ENCODE measurements at places on chromosomes 16 and 17. TPM values are rescaled to one million over a fixed set of nuclear protein-coding genes. Genes with fewer than 3 reads are reported as not detected.

GRCh38 chr16:68434624-68435210 is 13.6 kb downstream of the SMPD3 start:
- H3K27me3 ChIP-seq: no peaks in the 10 kb centered on the region
- H3K27ac ChIP-seq: no peak overlapping the region
- no peak overlapping the region for H3K4me3 ChIP-seq
- no peaks in the 10 kb centered on the region for H3K4me1 ChIP-seq
- no peaks in the 10 kb centered on the region for H3K36me3 ChIP-seq
- no peak for DNase-seq

DNA sequence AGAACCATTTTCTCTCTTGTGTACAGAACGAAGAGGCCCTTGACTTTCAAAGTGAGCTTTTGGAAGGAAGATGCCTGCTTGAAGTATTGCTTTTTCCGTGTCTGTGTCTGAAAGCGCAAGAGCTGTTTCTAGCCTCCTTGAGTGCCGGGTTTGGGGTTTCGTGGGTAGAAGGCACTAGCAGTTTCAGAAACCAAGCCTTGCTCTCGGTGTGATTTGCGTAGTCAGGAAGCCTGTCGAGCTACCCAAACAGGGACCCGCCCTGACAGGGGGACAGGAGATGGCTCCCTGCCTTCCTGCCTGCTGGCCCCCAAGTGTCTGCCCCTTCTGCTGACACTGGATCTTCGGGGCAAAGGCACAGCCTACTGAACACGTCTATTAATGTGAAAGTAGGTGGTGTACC is 322.0 kb downstream of the MAF start:
- no peak overlapping the region for H3K4me3 ChIP-seq
- no peak overlapping the region for H3K27ac ChIP-seq
- H3K36me3 ChIP-seq: no peaks in the 10 kb centered on the region
- H3K4me1 ChIP-seq: no peaks in the 10 kb centered on the region

DNA sequence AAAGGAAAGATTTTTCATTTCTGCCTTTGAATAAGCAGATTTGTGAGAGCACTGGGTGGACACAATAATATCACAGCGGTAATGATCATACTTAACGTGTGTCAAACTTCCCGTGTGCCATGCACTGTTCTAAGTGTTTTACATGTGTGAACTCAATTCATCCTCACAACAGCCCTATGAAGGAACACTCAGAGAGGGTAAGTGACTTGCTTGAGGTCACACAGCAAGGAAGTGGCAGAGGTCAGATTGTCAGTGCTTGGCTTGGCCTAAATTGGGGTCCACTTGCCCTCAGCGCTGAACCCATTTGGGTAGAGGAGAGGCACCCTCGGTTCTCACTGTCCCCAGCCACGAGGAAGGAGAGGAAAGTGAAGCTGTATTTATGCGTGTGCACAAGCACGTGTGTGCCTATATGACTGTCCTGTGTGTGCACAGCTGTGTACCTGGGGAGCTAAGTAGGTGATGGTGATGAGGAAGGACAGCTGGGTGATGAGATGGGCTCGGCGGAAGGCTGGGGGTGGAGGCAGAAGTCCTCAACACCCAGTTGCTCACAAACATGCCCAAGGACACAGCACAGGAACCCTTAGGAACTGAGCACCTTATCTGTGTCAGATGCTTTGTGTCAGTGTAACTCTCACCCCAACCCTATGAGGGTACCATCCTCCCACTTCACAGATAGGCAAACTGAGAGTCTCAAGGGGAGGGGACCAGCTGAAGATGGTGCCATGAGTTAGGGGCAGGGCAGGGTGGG is 9.8 kb upstream of the ADGRG3 start:
- H3K36me3 ChIP-seq: no peaks in the 10 kb centered on the region
- no peak overlapping the region for H3K4me3 ChIP-seq
- DNase-seq: no peak
- H3K27ac ChIP-seq: no peak overlapping the region

DNA sequence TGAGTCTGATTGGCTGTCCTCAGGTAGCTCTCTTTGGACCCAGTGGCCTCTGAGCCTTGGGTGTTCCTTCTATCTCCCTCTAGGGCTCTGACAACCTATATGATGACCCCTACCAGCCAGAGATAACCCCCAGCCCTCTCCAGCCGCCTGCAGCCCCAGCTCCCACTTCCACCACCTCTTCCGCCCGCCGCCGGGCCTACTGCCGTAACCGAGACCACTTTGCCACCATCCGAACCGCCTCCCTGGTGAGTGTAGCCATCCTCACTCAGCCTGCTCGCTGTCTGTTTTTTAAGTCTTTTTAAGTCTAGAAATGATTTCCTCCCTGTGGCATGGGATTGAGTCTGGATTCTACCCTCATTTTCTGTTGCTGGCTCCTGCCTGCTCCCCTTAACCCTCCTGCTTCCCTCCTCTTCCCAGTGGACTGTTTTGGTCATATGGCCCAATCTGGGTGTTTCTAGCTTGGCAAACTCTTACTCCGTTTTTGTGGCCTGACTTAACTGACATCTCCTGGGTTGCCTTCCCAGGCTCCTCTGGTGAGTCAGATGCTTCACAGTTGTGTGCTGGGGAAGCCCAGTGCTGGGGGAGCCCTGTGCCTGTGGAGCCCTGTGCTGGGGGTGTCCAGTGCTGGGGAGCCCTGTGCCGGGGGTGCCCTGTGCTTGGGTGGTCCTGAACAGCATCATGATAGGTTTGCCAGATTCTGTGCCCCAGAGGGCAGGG is 9.9 kb downstream of the TAOK2 start:
- no peaks in the 10 kb centered on the region for H3K27me3 ChIP-seq
- no peaks in the 10 kb centered on the region for H3K4me1 ChIP-seq
- DNase-seq: no peak
- H3K27ac ChIP-seq: no peak overlapping the region
- no peak overlapping the region for H3K4me3 ChIP-seq

- no peak overlapping the region for H3K4me3 ChIP-seq
- DNase-seq: no peak
- no peaks in the 10 kb centered on the region for H3K27me3 ChIP-seq
Observed at GRCh38 chr16:84184775-84185174, 2.1 kb downstream of the TAF1C start.

DNA sequence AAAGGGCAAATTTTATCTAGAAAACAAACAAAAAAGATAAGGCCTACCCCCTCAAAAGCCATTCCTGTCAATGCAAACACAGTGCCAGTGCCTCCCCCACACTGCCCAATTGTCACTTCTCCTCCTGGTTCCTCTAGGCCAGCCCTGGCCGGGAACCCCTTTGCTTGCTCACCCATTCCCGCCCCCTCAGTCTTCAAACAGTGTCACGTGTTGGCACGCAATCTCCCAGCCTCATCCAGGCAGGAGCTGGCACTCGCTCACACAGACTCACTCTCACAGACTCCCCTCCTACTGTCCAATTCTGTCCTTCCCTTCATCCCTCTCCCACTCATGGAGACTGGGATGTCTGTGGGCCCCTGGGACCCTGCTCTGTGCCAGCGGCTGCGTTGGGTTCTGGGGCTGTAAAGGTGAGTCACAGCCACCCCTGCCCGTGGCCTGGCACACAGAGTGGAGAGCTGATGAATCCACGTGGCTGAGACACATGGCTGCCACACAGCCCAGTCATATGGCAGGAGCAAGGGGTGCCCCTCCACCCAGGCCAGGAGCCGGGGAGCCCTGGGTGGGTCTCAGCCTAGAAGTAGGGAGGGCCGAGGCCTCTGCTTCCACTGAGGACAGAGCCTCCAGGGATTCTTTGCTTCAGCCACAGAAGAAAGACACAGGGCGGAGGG is 54.8 kb downstream of the VAC14 start:
- peak overlapping the region; percentile 82 for H3K27ac ChIP-seq
- peaks cover 61% of the 10 kb centered on the region for H3K4me1 ChIP-seq
- H3K27me3 ChIP-seq: no peaks in the 10 kb centered on the region
- H3K36me3 ChIP-seq: peaks cover 15% of the 10 kb centered on the region
- peak; percentile 85 for DNase-seq
- H3K4me3 ChIP-seq: no peak overlapping the region

- H3K27ac ChIP-seq: peak overlapping the region; percentile 95
- peak; percentile 37 for DNase-seq
- peak overlapping the region; percentile 73 for H3K4me3 ChIP-seq
- H3K27me3 ChIP-seq: no peaks in the 10 kb centered on the region
- peaks cover 48% of the 10 kb centered on the region for H3K4me1 ChIP-seq
Observed at GRCh38 chr16:2520784-2521531, 787 bp downstream of the AMDHD2 start.

GRCh38 chr16:83110269-83110668 is 483.5 kb downstream of the CDH13 start:
- H3K36me3 ChIP-seq: no peaks in the 10 kb centered on the region
- H3K27ac ChIP-seq: no peak overlapping the region
- no peak for DNase-seq
- no peak overlapping the region for H3K4me3 ChIP-seq
- no peaks in the 10 kb centered on the region for H3K27me3 ChIP-seq

DNA sequence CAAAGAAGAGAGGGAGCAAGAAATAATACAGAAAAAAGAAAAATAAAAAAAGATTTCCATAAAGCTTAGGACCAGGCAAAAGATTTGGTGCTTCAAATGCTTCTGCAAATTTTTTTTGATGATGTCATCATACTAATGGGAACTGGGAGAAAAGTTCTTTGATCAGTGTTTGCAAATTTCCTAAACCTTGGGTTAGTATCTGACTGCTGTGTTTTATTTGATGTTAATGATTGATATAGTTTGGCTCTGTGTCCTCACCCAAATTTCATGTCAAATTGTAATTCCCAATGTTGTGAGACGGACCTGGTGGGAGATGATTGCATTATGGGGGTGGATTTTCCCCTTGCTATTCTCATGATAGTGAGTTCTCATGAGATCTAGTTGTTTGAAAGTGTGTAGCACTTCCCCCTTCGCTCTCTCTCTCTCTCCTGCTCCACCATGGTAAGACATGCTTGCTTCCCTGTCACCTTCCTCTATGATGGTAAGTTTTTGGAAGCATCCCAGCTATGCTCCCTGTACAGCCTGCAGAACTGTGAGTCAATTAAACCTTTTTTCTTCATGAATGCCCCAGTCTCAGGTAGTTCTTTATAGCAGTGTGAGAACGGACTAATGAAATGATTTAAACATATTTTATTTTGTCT is 72.6 kb downstream of the TMEM100 start:
- H3K4me1 ChIP-seq: no peaks in the 10 kb centered on the region
- no peaks in the 10 kb centered on the region for H3K27me3 ChIP-seq
- DNase-seq: no peak
- H3K36me3 ChIP-seq: no peaks in the 10 kb centered on the region
- no peak overlapping the region for H3K27ac ChIP-seq

DNA sequence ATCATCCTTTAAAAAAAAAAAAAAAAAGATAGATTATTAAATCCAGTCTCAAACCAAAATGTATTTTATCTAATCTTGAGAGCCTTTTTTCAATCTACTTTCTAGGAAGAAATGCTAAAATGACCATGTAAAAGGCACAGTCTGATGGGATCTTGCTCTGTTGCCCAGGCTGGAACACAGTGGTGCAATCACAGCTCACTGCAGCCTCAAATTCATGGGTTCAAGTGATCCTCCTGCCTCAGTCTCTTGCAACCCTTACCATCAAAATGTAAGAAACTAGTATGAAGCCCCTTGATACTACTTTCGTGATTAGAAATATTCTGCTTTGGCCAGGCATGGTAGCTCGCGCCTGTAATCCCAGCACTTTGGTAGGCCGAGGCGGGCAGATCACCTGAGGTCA is 70.8 kb downstream of the HELZ start:
- no peak overlapping the region for H3K27ac ChIP-seq
- H3K27me3 ChIP-seq: no peaks in the 10 kb centered on the region
- no peaks in the 10 kb centered on the region for H3K4me1 ChIP-seq
- no peak overlapping the region for H3K4me3 ChIP-seq
- no peaks in the 10 kb centered on the region for H3K36me3 ChIP-seq
- DNase-seq: no peak

GRCh38 chr17:61406971-61407911 is 7.6 kb downstream of the TBX2 start:
- peak; percentile 32 for DNase-seq
- no peaks in the 10 kb centered on the region for H3K36me3 ChIP-seq
- H3K4me3 ChIP-seq: peak overlapping the region; percentile 4
- H3K27me3 ChIP-seq: no peaks in the 10 kb centered on the region
- no peak overlapping the region for H3K27ac ChIP-seq

DNA sequence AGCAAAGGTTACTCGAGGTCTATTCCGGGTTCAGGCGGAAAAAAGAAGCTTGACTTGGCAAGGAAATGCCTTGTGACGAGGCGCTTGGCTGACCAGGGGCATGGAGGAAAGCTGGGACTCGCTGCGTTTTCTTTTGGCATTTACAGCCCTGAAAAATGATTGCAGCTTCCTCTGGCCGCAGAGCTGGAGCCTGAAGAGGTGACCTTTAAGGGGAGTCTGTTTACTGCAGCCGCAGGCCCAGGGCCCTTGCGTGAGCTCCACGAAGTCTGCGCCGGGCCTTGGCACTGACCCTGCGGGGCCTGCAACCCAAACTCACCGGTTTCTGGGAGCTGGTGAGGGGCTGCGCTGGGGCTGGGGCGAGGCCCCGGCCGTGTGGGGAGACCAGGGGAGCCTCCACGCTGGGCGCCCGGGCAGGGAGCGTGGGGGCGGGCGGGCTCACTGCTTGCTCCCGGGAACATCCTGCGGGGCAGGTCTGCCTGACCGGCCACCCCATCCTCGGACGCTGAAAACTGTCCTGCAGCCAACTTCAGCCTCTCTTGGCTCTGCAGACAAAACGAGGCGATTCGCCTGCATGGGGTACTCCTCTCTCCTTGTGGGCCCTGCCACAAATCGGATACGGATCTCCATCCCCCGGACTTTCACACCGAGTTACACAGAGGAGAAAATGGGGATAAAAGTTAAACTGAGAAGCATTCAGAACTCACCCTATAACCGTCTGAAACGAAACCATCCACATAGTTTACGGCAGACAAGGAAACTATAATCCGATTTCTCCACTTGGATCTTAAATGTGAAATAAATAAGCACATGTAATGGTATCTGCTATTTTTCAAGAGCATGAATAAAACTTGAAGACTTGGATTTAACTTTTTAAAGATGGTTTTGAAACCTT is 206.3 kb upstream of the FOXF1 start:
- DNase-seq: peak; percentile 45
- H3K36me3 ChIP-seq: no peaks in the 10 kb centered on the region
- no peak overlapping the region for H3K27ac ChIP-seq
- no peak overlapping the region for H3K4me3 ChIP-seq
- H3K4me1 ChIP-seq: no peaks in the 10 kb centered on the region
- H3K27me3 ChIP-seq: no peaks in the 10 kb centered on the region

- H3K27ac ChIP-seq: no peak overlapping the region
- H3K4me3 ChIP-seq: no peak overlapping the region
- no peaks in the 10 kb centered on the region for H3K4me1 ChIP-seq
- H3K27me3 ChIP-seq: no peaks in the 10 kb centered on the region
- peaks cover 21% of the 10 kb centered on the region for H3K36me3 ChIP-seq
Observed at GRCh38 chr17:47063475-47063874, 84.4 kb upstream of the RPRML start.

GRCh38 chr16:13621639-13622038 is 298.3 kb upstream of the ERCC4 start:
- H3K4me1 ChIP-seq: no peaks in the 10 kb centered on the region
- DNase-seq: no peak

Gene KIF19
- 0.42 TPM for total RNA-seq

Gene PLA2G10
- not detected for total RNA-seq

Gene ACE
- 2.0 TPM for total RNA-seq

Gene BOLA2
- total RNA-seq: 4.4 TPM

Gene RCVRN
- total RNA-seq: not detected

Gene TP53TG3
- not detected for total RNA-seq
